ENCODE measurements at places on chromosomes 1 and 21.
A peak's percentile ranks its signal among the peaks of the same experiment; 100 is the strongest.

GRCh38 chr21:35811191-35811806 lies 249.0 kb downstream of the SETD4 start:
- no peak for DNase-seq

DNA sequence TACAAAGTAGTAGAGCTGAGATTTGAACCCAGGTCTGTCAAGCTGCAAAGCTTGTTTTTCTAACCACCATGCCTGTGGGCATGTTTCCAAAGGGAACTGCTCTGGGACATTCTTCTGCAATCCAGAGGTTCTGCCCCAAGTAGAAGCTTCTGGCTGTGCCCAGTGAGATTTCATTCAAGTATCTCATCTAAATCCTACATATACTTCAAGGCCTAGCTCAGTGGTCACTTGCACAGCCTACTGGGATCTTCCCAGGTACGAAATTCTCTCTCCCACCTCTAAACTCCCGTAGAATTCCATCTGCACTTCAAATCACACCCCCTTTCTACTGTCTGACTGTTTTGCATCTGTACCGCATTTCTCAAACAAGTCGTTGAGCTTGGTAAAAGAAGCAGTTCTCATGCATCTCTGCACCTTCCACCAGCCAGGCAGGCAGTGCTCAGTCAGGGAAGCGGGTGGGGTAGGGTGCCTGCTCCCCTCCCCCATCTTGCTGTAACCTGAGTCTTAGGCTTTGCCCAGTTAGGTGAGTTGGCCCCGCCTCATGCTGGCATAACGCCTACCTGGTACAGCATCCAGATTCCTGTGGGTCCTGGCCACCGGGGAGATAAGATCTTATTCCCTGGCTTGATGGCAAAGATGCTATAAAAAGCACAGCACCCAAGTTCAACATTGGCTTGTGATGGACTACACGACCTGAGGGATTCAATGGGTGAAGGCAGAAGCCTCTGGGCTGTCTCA lies 13.5 kb downstream of the SLC9A1 start:
- no peak for DNase-seq

DNA sequence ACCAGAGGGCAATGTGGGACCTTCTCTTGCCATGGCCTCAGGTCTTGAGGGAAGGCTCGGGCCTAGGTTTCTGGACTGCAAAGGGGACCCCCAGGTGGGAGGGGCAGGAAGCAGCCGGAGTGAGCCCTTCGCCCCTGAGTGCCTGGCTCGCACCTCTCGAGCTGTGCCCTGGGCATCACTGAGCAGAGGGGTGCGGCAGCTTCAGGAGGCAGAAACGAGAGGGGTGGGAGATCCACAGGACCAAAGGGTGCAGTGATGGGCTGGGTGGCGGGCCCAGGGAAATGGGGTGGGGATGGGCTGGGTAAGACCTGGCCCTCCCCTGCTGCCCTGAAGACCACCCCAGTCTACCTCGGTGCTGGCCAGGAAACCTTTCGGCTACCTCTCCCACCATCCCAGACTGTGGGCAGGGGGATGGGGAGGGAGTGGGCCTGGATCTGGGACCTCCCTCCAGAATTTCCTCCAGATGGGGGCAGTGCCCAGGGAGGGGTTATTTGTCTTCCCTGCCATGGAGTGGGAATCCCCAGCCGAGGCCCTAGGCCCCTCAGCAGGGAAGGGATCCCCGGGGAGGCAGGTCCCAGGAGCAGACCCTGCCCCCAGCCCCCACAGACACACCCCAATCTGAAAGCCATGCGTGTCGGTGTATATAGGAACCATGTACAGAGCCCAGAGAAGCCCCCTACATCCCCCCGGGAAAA lies 21.3 kb downstream of the A3GALT2 start:
- no peak for DNase-seq

- DNase-seq: no peak
Measured at GRCh38 chr1:91335603-91336002, 69.0 kb downstream of the HFM1 start.

DNA sequence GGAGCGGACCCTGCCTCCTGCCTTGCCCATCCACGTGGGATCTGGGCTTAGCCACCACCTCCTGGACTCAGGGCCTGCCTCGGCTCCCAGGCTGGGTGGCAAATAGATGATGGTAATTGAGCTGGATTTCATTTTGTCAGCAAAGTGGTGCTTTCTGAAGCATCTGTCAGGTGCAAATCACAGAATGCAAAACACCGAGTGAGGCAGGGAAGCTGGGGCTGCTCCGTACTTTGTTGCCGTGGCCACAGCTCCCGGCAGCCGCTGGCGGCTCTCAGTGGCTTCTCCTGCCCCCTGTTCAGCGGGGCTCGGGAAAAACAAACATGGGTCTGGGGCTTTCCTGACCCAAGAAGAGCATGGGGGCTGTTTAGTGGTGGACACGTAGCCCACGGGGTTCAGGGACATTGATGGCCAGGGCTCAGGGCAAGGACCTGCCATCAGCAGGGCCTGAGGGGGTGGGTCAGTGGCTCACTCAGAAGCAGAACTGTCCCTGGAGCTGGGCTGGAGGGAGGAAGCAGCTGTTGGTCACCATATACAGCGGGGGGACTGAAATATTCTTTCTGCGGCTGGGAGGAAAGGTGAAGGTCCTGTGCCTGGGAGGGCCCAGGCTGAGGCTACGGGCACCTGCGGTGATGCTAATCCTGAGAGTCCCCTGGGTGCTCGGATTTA lies 130.0 kb upstream of the VAMP3 start:
- DNase-seq: no peak

- DNase-seq: no peak
Measured at GRCh38 chr1:112717263-112717873, 2.2 kb upstream of the PPM1J start.

DNA sequence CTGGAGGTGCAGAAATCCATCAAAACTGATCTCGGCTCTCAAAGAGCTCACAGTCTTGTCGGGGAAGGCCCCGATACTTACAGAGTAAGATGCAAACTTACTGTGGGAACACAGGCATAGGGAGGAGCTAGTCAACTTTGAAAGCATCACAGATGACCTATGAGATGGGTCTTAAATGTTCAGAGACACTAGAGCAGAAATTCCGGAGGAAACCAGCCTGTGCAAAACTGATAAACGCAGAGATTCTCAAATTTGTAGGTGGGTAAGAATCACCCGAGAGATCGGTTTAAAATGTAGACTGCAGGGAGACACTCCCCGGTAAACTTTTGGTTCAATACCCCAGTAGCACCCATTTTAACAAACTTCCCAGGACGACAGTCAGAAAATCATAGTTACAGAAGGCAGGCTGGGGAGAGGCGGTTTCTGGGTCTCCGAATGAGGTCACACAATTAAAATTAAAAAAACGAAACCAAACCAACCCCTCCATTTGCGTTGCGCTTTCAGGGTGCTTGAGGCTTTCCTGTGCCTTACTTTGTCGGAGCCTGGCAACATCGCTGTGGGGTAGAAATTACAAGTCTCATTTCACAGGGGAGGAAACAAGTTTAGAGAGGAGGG lies 755 bp upstream of the THRAP3 start:
- peak; percentile 3 for DNase-seq

DNA sequence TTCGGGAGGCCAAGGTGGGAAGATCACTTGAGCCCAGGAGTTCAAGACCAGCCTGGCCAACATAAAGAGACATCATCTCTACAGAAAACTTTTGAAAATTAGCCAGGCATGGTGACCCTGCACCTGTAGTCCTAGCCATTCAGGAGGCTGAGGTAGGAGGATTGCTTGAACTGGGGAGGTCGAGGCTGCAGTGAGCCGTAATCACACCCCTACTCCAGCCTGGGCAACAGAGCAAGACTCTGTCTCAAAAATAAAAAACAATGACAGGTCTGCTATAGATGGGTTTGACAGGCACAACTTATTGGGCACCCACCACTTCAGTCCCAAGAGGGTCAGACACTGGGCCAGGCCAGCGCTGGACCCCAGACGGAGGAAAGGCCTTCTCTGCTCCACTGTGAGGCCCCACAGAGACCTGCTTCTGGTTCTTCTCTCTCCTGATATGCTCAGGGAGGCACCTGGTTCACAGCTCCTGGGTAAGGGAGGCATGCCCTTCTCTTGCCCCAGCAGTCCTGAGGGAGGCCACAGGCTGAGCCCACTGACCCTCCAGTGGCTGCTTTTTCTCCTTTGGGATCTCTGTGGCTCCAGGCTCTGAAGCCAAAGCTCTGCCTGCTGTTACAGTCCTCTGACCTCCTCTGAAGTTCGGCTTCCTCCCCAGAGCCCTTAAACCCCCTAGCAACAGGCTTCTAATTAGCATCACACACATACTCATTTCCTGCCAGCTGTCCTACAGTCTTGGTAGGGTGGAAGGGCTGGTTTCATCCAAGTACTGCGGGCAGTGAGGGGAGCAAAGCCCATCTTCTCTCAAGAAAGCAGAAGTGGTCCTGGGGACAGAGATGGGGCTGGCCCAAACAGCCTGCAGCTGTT lies 14.4 kb downstream of the S100A16 start:
- no peak for DNase-seq

- DNase-seq: no peak
Measured at GRCh38 chr1:90317628-90318027, 322.7 kb downstream of the ZNF326 start.

Measured in stimulated activated CD4-positive, alpha-beta T cell treated with anti-CD3 and anti-CD28 coated beads, TNF-alpha, amount 100 ng/mL, for 24 hours (primary cell).